M059J (cell line): ENCODE measurements at places on chromosomes 3 and 15. TPM values are rescaled to one million over a fixed set of nuclear protein-coding genes. Genes with fewer than 3 reads are reported as not detected.

- no peak for DNase-seq
Measured at GRCh38 chr3:183878071-183878470, 6.6 kb downstream of the PARL start.

DNA sequence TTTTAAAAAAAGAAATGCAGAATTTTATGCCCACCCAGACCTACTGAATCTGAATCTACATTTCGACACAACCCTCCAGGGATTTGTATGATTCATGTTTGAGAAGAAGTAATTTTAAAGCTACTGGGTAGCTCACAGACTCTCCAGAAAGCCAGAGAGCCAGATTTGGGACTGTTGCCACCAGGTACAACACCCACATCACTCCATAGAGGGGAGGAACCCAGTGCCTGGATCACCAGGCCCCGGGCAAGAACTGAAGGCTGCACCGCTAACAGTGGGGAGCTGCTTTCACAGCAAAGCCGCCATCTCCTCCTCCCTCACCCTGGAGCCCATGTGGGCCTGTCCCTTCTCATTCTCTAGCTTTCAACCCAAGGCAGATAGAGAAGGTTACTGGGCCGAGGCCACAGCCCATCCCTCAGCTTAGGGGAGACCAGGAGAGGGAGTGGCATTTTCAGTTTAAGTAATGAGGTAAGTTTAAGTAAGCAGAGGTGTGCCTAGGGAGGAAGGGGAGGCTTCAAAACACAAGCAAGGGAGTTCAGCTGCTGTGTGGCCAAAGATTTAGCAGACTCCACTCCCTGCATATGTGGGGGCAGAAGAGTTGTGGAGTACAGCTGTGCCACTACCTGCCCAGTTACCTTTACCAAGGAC lies 109.8 kb downstream of the IL12A start:
- DNase-seq: no peak

DNA sequence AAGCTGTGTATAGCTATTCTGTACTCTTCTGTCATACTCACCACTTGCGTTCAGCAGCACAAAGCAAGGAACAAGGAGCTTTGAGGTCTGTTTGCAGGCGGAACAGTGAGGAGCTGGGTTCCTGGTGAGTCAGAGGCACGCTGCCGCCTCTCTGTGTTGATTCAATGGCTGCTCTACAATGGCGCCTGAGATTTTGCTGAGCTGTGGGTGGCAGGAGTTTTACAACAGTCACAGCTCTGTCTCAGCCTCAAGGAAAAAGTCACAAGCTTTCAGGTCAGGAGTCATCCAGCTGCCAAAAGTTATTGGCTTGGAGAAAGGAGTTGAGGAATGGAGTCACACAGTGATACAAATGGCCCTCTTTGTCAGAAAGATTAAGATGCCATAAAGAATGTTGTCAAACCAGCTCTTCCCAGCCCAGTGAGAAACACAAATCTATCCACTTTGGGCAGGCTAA lies 98.1 kb downstream of the SSR3 start:
- peak; percentile 44 for DNase-seq

DNA sequence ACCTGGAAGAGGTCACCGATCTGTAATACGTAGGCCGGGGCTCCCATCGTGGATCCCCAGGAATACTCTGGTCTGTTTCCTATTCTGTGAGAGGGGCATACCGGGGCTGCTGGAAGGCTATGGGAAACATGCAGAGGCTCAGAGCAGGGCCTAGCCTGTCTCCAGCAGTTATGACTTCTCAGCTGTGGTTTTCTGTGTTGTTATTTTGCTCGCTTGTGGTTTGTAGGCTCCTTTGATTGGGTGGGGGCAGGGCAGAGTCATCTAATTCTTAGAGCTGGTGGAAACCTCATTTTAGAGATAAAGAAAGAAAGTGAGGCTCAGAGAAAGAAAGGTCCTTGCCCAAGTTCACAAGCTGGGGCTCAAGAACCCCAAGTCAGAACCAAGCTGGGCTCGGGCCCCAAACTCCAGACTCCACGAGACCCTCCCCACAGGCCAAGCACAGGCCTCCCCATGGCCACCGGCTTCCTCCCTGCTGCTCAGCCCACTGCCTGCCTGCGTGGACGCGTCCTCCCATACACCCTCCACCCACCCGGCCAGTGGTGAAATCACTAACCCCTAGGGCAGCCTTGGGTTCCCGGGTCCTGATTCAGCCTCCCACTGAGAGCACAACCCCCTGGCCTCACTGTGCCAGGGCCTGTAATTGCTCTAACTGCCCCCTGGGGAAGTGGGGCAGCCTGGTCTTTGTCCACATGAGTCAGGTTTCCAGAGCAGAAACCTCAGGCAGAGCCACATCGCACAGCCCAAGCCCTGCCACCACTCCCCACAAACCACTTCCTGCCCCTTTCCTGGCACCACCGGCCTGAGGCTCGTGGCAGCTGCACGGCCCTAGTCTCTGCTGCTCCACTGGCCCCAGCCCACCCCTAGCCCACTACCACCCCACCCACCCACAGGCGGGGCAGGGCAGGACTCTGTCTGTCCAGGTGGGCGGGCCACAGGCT lies 270.8 kb downstream of the UACA start:
- DNase-seq: peak; percentile 97

The SELENOS gene
- 85.5 and 86.5 TPM in 2 replicates for total RNA-seq

- DNase-seq: no peak
Measured at GRCh38 chr3:73475175-73475574, 149.6 kb downstream of the PDZRN3 start.

DNA sequence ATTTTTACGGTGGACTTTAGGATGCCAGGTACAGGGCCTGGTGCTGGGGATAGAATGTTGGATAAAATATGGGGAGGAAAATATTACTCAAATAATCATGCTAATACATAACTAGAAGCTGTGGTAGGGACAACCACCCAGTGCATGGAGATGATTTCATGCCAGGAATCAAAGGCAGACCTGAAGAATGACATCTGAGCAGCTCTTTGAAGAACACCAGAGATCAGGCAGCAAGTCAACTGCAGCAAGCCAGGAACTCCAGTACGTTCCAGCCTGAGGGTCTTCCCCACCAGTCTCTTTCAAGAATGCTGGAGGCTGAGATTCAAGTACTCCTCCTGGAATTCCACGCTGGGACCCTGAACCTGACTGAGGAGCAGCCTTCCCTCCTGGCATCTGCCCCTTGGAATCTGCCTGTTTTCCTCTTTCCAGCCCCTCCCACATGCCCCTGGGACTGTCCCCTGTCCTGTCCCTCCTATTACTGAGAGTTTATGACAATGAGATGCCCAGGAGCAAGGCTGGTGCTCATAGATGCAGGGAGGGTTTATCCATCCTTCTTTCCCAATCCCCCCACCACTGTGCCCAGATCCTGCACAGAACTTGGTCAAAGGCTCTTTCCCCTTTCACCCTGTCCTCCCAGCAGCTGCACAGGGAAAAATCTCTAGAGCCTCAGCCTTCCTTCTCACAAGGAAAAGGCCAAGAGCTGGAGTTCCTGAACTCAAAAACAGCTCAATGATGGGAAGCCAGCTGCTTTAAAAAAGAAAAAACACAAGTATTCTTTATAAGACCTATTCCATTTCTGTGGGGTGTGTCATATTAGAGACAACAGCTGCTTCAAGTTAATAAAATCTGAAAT lies 68.0 kb downstream of the PDZRN3 start:
- no peak for DNase-seq

DNA sequence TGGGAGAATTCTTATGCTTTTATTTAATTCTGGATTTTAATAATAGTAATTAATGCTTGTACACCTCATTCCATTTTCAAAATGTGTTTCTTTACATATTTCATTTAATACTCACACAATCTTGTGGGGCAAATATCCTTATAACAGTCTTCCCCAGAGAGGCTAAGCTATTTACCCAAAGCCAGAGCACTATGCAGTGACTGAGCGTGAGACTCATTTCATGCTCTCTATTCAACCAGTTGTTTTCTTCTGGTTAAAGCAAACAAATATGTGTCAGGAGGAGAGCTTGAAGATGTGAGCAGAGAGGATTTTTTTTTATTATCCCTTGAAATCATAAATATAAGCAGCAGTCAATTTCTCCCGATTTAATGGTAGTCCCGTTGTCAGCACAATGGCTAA lies 548.3 kb upstream of the TBL1XR1 start:
- DNase-seq: no peak

The ACKR2 gene
- 0.02 TPM in 1 of 2 replicates, not detected in the other for total RNA-seq
